Activated CD4-positive, alpha-beta T cell treated with anti-CD3 and anti-CD28 coated beads, Interleukin-2, amount 10 ng/mL, durations not matched to agents 7 days and 5 days (primary cell): ENCODE measurements at places on chromosomes 11 and 22.
A peak's percentile ranks its signal among the peaks of the same experiment; 100 is the strongest.

DNA sequence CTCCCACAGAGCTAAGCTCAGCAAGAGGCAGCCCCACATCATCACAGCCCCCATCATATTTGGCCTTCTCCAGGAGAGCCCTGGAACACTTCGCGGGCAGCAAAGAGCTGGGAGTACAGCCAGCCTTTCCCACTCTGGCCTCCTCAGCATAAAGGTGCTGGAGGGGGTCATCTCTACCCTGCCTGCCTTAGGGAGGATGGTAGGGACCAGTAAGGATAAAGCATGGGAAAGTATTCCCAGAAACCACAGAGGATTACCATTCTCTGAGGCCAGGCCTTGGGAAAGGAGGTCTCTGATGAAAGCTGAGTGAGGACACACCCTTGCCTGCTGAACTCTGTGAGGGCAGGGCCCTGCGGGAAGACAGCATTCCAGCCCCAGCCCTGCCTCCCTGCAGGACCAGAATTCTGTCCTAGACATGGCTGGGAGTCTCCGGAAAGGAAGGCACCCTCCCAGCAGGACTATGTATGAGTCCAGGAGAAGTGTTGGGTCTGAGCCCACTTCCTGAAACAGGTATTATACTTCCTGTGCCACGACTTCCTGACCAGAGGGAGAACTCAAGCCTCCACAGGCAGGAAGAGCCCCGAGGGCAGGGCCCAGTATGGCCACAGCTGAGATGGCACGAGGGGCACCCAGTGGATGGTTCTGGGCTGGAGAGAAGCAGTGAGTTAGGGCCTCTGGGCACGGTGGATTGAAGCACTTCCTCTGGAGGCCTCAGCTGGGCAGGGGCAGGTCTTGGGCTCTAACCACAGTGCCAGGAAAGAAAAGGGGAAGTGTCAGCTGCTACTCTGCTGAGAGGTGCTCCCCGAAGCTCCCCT is 12.9 kb upstream of the CASTOR1 start:
- DNase-seq = no peak

DNA sequence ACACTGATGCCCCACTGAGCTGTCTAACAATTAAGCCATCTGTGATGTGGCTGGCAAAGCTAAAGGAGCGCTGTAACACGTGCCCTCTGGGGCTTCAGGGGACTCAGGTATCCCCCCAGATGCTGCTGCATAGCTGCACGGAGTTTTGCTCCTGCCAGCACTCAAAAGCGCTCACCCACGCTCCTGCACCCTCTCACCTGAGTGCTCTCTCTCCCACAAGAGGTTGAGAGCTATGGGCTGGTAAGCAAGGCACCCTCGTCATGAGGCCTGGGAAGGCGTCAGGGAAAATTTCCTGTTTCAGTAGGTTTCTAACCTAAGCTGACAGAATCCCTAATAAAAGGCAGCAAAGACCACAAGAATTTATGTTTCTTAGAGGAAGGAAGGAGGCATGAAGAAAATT is 850.3 kb downstream of the OPCML start:
- DNase-seq = no peak

DNA sequence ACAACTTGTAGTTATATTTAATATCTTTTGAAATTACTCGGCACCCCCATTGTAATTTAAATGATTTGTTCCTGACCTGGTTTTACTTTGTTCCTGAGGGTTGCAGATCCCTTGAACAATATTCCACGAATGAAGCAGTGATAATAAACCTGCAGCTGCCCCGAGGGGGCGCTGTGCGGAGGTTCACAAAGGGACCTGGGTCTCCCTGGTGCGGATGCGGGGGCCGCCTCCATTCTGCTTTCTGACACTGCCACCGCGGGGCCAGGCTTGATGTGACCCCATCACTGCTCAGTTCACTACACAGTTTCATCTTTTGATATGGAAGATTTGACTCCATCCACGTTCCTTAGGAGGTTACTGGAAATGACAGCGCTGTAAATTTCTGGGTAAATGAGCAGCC is 62.9 kb upstream of the PRODH start:
- no peak for DNase-seq

DNA sequence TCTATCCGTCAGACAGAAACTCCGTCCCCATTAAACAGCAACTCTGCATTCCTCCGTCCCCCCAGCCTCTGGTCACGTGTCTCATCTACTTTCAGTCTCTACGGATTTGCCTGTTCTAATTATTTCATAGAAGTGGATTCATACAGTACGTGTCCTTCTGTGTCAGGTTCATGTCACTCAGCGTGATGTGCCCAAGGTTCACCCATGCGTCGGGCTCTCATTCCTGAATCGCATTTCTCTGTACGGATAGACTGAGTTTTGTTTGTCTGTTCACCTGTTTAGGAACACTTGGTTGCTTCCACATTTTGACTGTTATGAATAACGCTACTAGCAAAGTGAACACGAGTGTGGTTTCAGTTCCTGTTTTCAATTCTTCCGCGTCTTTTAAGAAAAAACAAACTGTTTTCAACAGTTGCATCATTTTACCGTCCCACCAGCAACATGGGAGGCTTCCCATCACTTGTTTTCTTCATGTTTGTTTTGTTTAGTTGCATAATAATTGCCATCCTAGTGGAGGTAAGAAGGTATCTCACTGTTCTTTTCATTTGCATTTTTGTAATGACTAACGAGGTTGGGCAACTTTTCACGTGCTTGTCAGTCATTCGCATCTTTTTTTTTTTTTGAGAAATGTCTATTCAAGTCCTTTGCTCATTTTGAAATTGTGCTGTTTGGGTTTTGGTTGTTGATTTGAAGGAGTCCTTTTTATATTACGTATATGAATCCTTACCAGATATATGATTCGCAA is 8.9 kb upstream of the NLRP6 start:
- DNase-seq = peak; percentile 73

DNA sequence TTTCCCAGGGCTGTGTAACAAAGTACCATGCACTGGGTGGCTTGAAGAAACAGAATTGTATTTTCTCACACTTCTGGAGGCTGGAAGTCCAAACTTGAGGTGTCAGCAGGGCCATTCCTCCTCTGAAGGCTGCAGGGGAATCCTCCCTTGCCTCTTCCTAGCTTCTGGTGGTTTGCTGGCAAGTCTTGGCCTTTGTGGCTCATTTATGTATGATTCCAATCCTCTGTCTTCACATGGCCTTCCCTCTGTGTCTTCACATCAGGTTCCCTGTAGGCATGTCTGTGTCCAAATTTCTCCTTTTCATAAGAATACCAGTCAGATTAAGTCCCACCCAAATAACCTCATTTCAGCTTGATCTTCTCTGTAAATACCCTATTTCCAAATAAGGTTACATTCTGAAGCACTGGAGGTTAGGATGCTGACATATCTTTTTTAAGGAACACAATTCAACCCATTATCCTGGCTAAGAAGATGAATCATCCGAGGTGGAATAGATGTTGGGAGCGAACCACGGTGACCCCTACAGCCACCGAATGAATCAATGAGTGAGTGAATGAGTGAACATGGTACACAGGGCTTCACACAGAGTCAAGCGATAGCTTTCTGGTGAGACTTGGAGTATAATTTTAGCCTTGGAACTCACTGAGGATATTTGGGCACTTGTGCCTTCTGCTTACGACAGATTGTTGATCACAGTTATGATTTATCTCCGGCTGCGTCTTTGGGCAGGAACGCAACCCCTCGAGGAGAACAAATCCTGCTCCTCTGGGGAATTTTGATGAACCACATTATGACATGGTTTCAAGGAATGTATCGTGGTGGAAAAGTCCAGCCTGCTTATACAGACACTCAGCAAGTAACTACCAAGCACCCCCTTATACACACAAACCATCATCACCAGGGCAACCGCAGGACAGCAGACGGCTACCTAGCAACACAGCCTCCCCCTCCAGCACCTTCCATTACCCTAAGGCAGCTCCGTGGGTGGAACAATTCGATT is 34.3 kb upstream of the MICAL2 start:
- DNase-seq = no peak

GRCh38 chr11:77047007-77047927 is 13.1 kb downstream of the B3GNT6 start:
- DNase-seq = peak; percentile 91

- DNase-seq = no peak
These were observed 34.6 kb downstream of the A4GALT start for GRCh38 chr22:42685941-42686653.

- no peak for DNase-seq
These were observed 31.7 kb downstream of the KIRREL3 start for GRCh38 chr11:126968915-126969314.

- no peak for DNase-seq
These were observed 81.3 kb downstream of the PHF21A start for GRCh38 chr11:46039990-46040389.

GRCh38 chr11:7252683-7253213 is 1.0 kb downstream of the SYT9 start:
- DNase-seq = no peak

- no peak for DNase-seq
These were observed 1.9 kb upstream of the UQCC3 start for GRCh38 chr11:62669420-62670161.

GRCh38 chr22:46256358-46256958 is 6.4 kb upstream of the CDPF1 start:
- no peak for DNase-seq

DNA sequence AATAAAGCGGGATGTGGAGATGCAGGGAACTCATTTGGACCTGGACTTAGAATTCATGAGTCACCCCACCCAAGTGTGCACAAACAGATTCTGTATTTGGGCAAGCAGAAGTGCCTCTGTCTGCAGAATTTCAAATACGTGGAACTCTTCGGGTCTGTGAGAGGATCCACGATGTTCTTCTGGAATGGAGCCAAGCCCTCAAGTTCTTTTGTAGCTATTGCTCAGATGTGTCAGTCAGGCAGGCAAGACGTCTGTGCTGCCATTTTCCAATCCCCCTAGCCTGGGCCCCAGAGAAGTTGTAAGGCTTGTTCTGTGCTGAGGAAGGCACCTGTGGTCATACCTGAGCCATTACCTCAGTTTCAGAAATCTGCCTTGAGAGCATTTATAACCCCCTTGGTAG is 132.8 kb upstream of the RASSF10 start:
- DNase-seq = no peak

GRCh38 chr11:25583596-25583995 is 748.3 kb upstream of the ANO3 start:
- DNase-seq = no peak

GRCh38 chr11:6604790-6605189 is 1.2 kb downstream of the ILK start:
- no peak for DNase-seq

DNA sequence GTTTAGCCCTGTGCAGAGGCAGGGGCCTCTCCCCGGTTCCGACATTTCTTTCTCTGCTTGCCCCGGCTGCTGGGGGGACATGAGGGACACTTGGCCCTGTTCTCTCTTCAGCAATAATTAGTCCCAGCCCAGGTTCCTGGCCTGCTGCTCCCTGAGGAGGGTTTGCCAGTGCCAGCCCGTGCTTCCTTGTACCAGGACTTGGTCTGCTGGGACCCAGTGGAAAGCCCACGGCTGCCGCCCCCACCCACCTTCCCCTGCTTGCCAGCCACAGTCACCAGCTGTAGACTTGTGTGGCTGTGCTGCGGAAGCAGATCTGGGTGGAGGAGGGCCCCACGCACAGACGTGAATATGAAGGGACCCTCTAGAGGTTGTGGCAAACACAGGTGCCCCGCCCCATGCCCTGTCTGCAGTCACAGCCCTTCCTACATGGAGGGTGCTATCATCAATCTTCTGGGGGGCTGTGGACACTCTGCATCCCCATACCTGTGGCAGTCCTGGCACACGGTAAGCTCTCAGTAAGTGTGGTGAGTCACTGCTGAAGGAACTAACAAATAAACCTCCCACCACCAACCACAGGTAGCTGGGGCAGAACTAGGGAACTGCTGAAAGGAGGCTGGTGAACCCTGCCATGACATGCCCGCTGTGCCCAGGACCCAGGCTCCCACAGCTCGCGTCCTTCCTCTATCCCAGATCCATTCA is 949 bp downstream of the TP53AIP1 start:
- DNase-seq = no peak

- no peak for DNase-seq
These were observed 17.7 kb downstream of the RCN1 start for GRCh38 chr11:32108576-32108975.
